Inflammatory macrophage treated with lipopolysaccharide for 1 hour (primary cell): ENCODE measurements at places on chromosomes 7 and 10.

DNA sequence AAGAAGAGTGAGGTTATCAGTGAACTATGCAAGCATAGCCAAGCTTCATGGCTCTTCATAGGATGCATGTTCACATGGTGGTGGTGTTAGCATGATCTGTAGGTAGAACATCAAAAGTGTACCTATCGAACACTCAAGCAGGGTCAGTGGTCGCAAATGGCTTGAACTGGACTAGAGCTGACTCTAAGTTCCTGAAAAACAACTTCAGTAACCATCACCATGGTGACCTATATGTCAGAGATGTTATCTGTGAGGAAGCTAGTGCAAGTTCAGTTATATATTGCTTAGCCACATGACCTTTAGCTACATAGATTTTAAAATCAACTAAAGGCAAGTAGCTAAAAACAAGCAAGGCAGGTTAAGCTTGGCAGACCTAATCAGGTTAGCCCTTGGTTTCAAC lies 163.1 kb upstream of the AGR3 start:
- DNase-seq = no peak

- DNase-seq = no peak
Observed at GRCh38 chr7:1229202-1229947, 3.3 kb upstream of the UNCX start.

DNA sequence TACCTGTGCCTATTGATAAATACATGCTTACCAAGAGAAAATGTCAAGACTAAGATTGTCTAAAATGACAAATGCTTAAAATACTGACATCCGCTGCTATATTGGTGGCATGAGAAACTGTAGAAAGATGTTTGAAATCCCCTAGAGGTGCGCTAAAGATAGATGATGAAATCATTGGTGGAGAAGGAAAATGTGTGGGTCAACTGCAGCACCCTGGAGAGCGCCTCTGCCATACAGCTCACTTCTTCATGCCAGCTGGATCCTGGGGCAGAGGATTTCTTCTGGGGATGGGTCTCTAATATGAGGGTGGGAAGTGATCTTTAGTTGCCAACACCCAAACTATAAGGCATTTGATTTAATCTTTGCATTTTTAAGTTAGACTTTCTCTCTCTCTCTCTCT lies 680.4 kb upstream of the POM121L12 start:
- no peak for DNase-seq

GRCh38 chr10:58567652-58568051 lies 55.0 kb downstream of the BICC1 start:
- DNase-seq = no peak

DNA sequence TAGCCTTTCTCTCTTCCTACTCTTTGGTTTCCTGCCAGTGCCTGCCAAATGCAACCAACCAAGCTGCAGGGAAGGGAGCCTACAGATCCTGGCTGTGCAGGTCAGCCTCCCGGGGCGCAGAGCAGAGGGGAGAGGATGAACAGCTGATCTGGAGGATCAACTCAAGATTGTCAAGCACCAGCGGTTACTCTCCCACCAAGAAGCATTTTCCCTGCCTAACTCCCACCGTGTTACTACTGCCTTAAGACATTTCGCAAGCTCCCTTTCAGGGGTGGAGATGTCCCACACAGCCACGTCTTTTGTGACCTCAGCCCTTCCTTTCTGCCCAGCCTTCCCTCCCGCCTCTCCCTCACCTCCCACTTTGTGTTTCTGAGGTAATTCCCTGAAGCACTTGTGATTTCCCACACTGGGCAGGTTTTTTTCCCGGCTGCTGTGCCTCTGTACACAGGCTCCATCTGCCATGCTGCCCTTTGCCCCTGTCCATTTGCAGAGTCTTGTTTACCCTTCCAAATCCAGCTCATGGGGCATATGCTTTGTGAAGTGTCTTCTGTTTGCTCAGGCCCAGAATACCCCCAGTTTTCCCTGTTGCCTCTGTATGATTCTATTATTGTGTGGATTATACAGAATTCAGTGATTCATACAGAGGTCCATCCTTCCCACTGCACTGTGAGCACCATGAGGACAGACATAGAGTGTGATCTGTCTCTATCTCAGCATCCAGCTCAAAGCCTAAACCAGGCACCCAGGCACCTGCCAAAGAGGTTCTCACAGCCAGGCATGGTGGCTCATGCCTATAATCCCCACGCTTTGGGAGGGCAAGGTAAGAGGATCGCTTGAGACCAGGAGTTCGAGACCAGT lies 40.9 kb upstream of the PAPSS2 start:
- DNase-seq = peak; percentile 87

DNA sequence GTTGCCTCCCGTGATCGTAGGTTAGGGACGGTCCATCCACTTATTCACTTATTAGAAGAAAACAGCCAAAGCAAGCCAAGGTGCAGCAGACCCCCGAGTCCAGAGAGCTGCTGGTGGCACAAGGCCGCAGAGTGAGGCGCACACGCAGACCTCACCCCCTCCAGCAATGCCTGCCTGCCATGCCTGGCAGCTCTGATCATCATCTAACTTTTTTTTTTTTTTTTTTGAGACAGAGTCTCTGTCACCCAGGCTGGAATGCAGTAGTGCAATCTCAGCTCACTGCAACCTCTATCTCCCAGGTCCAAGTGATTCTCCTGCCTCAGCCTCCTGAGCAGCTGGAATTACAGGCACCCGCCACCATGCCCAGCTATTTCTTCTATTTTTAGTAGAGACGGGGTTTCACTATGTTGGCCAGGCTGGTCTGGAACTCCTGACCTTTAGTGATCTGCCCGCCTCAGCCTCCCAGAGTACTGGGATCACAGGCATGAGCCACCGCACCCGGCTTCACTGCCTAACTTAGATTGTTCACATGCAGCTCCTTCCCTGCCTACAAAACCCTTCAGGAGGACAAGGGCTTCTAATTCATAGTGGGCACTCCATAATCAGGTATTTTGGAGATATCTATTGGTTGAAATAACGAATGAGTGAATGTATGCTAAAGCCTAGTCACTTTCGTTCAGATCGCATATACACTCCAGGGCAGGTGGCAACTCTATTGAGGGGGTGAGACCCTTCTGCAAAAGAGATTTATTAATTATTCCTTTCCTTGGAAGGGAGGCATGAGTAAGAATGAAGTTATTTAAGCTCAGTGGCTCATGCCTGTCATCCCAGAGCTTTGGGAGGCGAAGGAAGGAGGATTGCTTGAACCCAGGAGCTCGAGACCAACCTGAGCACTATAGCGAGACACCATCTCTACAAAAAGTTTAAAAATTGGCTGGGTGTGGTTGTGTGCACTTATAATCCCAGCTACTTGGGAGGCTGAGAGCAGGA lies 15.9 kb downstream of the TRIM56 start:
- DNase-seq = no peak

GRCh38 chr7:26191233-26191973 lies 9.1 kb downstream of the HNRNPA2B1 start:
- DNase-seq = no peak

- no peak for DNase-seq
Observed at GRCh38 chr10:74292871-74293427, 141.9 kb downstream of the ADK start.

DNA sequence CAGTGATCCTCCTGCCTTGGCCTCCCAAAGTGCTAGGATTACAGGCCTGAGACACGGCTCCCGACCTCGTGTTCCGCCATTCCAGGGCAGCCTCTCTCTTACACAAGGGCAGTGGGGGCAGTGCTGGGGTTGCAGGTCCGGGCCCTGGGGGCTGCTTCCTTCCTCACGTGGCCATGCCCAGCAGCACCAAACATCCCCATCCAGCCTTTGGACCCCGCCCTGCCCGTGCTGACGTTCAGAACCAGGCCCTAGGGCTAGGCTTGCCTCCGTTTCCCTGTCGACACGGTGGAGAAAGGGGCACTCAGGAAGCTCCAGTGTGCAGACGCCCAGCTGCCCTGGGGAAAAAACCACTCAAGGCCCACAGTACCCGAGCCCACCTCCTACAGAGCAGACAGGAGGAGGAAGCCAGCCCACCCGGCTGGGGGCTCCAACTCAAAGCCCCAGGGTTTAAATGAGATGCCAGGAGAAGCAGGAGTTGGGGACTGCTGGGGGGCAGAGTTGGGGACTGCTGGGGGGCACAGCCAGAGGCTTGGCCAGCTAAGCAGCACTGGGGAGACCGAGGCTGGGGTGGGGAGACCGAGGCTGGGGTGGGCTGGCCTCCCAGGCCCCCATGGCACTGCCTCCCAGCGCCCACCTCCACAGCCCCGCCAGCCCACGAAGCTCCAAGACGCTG lies 35.9 kb downstream of the ADAP1 start:
- no peak for DNase-seq

GRCh38 chr10:127193125-127193524 lies 3.3 kb downstream of the INSYN2A start:
- no peak for DNase-seq

DNA sequence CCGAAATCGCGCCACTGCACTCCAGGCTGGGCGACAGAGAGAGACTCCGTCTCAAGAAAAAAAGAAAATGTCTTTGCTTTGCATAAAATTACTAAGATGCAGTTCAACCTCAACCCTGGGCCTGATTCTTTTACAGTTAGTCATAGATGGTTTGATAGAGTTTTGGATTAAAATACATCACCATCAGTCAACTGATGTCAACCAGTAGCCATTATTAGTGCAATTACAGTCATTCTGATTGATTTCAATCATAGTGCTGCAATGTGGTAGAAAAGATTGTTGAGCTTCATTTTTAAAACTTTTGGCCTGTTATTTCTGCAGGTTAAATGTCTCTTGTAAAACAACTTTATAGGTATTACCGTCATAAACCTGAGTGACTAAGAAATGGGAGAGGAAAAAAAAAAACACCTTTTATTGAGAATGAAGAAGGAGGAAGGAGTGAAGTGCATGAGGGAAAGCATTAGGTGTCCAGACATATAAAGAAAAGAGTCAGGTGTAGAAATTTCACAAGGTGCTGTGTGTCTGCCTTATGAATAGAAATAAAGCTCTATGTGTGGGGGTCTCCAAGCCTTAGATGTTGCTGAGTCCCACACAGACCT lies 150.6 kb downstream of the TRIL start:
- DNase-seq = no peak

DNA sequence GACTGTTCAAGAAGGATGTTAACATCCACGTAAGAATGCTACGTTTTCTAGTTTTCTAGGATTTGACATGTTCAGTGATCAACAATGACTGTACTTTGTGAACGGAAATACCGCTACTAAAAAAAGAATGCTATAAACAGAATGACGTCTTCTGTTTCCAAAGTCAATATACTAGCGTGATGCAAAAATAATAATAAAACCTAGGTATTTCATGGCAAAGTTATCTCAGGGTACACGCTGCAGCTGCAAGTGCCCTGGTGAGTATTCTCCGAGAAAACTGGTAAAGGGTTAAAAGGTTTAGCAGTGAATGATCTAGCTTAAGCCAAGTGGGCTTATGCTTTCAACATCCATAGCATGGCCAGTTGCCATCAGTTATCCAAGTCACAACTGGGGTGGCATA lies 653.3 kb upstream of the PFKP start:
- no peak for DNase-seq

DNA sequence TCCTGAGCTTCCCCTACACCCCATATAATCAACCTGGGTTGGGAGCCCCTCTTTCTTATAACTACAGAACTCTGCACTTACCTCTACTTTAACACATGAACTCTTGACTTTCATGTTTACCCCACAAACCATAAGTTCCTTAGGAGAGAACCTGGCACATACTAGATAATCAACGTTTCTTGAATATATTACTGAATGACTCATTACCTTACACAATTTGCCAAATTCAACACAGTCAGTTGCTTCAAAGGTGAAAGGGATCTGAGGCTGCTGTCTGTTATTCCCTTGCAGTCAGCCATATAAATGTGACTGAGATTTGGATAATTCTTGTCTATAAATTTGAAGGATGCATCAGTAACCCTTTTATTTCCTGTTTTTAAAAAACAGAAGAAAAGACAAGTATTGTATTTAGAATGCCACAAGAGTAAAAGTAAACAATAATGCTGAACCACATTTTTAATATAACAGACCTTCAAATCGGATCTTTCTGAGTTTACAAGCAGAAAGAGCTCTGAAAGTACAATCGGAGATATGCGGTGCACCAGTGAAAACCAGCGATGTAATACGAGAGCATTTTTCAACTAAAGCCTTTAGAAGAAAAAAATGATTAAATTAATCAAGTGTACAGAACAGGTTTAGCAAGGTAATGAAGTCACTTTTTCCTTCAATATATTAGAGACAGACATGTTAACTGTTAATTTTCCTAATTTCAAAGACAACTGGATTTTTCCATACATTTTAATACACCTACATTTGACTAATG lies 29.5 kb upstream of the LRRC17 start:
- no peak for DNase-seq
